Airway epithelial cell (primary cell): ENCODE measurements at places on chromosomes 2 and 18. TPM values are rescaled to one million over a fixed set of nuclear protein-coding genes. Genes with fewer than 3 reads are reported as not detected.

SELENOI gene
- total RNA-seq, result 27.2 and 35.5 TPM in 2 replicates

TLX2 gene
- not detected in 2 replicates for total RNA-seq

IL37 gene
- total RNA-seq, result not detected in 2 replicates

DSG2 gene
- total RNA-seq, result 63.6 and 93.5 TPM in 2 replicates

DIPK1C gene
- not detected in 2 replicates for total RNA-seq

DYNAP gene
- 0.14 TPM in 1 of 2 replicates, not detected in the other for total RNA-seq

ME2 gene
- total RNA-seq, result 41.2 and 48.2 TPM in 2 replicates

SNTG2 gene
- not detected in 2 replicates for total RNA-seq
